HCT116 (cell line): ENCODE measurements at places on chromosomes 16 and 17. TPM values are rescaled to one million over a fixed set of nuclear protein-coding genes. Genes with fewer than 3 reads are reported as not detected.

C1QL1 gene
- total RNA-seq, result 3.5 TPM

KRT28 gene
- total RNA-seq, result not detected

DNA sequence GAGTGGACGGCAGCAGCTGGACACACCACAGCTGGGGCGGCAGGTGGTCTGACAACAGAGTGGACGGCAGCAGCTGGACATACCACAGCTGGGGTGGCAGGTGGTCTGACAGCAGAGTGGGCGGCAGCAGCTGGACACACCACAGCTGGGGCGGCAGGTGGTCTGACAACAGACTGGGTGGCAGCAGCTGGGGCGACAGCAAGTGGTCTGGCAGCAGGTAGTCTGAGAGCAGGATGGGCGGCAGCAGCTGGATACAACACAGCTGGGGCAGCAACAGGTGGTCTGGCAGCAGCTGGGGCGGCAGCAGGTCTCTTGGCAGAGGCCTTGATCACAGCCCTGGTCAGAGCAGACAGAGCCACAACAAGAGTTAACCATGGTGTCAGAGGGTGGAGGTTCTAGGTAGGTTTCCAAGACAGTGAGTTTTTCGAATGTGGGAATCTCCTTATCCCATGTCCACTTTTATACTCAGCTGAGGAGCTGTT is at the start of gene KRTAP4-1:
KRTAP4-1 (minus strand) TSS at position 432 of the 482 bp plus-strand sequence; CDS start at position 375, 57 bp downstream.
- no peaks in the 10 kb centered on the region for H3K27me3 ChIP-seq
- DNase-seq, result no peak

- H3K4me3 ChIP-seq, result no peak overlapping the region
- no peak overlapping the region for H3K27ac ChIP-seq
- no peak for DNase-seq
- H3K4me1 ChIP-seq, result no peaks in the 10 kb centered on the region
- H3K36me3 ChIP-seq, result no peaks in the 10 kb centered on the region
- H3K27me3 ChIP-seq, result no peaks in the 10 kb centered on the region
Measured at GRCh38 chr17:53655591-53655990, 167.1 kb upstream of the KIF2B start.

DNA sequence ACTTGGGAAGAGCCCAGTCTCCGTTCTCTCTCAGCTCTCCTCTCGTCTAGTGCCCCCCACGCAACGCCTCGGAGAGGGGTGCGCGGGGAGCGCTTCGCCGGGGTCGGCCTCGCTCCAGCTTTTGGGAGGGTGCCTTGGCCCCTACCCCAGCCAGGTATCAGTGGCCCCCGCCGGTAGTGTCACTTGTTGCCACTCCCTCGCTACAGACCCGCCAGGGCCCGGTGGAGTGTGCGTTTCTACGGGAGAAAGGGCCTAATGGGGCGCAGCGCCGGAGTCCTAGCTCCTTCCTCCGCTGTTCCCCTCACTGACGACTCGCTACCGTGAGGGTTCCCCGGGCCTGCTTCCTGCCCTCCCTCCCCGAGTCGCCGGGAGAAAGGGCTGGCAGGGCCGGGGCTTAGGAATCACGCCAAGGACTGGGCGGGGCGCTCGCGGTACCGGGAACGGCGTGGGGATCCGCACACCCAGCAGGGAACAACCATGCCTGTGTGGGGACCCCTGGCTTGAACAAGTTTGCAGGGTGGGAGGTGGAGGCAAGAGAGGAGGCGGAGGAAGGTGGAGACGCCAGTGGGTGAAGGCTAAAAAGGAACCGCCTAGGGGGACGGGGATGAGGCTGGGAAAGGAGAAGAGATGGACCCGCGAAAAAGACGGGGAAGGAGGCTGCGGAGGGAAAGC is 997 bp upstream of the CDH11 start:
- H3K27ac ChIP-seq, result no peak overlapping the region
- no peaks in the 10 kb centered on the region for H3K4me1 ChIP-seq
- no peak overlapping the region for H3K4me3 ChIP-seq
- no peak for DNase-seq

GRCh38 chr17:750431-751037 is 1.5 kb downstream of the GEMIN4 start:
- H3K27ac ChIP-seq, result no peak overlapping the region; the same call in 1 of the 2 replicates
- DNase-seq, result no peak
- peaks cover 29% of the 10 kb centered on the region for H3K36me3 ChIP-seq
- peaks cover 19% of the 10 kb centered on the region for H3K4me1 ChIP-seq
- no peaks in the 10 kb centered on the region for H3K27me3 ChIP-seq
